D721Med (cell line): ENCODE measurements at places on chromosomes 11 and 22.
A peak's percentile ranks its signal among the peaks of the same experiment; 100 is the strongest.

DNA sequence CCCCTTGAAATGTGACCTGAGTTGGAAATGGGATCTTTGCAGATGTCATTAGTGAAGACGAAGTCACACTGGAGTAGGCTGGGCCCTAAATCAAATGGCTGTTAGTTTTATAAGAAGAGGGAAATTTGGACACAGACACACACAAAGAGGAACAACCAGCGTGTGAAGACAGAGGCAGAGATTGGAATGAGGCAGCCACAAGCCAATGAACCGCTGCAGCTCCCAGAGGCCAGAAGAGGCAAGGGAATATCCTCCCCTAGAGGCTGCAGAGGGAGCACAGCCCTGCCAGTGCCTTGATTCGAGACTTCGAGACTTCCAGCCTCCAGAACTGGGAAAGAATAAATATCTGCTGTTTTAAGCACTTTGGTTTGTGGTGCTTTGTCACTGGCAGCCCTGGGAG is 484.5 kb downstream of the MN1 start:
- no peak for DNase-seq

- peak; percentile 39 for DNase-seq
Observed at GRCh38 chr22:41576877-41577276, 12.8 kb downstream of the PMM1 start.

DNA sequence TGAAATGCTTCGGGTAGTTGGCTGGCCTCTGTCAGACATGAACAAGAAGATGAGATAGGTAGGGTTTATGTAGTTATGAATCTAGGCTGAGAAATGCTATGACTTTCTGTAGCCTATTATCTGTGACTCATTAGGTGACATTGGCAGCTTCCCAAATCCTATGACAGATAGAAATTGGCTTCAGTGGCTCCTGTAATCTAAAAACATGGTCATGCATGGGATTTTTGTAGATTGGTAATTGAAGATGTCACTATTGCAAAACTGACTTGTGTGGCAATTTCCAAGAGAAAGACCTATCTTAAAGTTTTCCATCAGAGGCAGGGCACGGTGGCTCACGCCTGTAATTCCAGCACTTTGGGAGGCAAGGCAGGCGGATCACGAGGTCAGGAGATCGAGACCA is 29.4 kb upstream of the GRIK4 start:
- DNase-seq, result no peak

- DNase-seq, result no peak
Observed at GRCh38 chr11:115279813-115280761, 224.1 kb downstream of the CADM1 start.

- no peak for DNase-seq
Observed at GRCh38 chr22:36257948-36258670, 5.2 kb downstream of the APOL1 start.

- no peak for DNase-seq
Observed at GRCh38 chr11:41119484-41119883, 340.0 kb downstream of the LRRC4C start.

DNA sequence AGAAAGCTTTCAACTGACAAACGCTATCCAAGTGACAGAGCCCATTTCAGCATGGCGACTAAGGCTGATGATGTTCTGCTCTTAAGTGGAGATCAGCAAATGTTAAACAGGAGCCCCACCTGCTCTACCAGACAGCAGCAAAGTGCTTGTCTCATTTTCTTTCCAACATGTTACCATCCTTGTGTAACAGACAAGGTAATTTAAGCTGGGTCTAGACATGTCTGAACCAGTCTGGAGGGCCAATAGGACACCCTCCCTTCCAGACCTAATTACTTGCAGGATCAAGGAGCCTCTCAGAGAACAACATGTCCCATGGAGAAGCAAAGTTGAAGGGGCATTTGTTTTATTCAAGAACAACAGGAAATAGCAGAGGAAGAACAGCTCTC is 3.9 kb upstream of the LMO2 start:
- DNase-seq, result no peak

DNA sequence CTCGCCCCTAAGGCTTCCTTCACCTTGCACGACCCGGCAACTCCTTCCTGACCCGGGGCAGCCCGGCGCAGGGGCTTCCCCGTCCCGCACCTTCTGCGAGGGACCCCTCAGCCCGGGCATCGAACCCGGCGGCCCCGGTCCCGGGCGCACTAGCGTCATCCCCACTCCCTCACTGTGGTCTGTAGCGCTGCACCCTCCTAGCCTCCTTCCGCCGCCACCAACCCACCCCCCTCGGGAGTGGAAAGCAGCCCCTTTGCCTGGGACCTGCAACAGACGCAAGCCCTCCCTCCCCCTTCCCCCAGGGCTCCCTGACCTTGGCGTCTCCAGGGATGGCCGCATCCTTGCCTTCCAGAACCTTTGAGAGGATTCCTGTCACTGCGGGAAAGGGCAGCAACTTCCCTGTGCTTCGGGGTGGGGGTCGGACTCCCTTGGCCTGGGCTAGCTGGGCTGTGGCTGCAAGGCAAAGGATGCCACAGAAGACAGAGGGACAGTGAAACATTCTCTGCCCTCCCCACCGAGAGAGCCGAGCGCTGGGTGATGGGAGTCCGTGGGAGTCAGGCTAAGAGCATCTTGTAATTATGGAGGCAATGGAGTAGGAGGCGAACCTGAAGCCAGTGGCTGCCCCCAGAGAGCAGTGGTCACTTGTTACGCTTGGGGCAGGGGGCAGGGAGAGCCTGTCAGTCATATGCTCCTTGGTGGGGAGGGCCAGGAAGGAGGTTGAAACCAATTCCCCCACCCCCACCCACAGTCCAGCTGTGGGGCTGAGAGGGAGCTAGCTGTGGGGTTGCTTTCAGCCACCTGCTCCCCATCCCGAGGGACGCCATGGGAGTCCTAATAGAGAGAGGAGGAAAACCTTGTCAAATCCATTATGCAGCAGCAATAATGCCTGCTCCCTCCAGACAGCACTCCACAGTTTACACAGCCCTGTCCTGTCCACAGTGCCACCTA is 920 bp downstream of the TMEM132A start:
- peak; percentile 47 for DNase-seq

DNA sequence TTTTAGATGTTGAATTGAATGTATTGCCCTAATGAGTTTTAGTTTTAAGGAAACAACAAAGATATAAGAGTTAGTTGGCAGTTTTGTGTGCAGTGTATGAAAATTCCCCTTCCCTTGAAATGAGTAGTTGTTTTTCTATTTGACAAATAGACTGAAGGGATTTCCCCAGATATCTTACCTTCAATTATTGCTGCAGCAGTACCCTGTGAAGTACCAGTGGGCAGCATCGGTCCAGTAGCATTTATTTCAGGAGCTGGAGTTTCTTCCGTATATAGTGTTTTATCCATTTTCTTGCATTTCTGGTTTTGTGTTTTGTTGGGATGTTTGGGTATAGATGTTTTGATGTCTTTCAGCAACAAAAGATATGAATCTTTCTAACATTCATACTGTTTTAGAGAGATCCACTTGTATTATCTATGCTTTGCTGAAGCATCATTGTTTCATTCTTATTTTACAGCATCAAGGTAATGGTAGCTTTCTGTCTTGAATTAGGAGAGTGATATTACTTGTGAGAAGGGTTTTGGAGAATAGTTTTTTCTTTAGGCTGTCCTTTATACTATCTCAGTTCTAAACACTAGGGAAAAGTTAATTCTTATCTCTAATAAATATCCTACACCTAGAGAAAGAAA is 7.4 kb downstream of the KMT2A start:
- no peak for DNase-seq

GRCh38 chr11:74249496-74249895 is 61.9 kb downstream of the P4HA3 start:
- no peak for DNase-seq

DNA sequence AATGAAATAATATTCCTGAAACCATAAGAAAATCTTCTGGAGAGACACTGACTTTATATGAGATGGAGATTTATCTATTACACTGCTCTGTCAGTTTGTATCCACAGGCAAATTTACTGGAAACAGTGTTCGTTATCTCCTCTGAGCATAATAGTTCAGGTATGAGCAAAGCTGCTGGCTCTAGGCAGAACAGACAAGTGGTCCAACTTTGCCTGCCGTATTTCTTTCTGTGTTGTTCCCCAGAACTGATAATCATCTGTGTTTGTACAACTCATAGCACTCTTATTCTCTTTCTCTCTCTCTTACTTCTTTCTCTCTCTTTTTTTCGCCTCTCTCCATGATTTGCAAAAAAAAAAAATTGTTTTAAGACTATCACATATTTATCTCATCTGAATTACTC is 623.8 kb upstream of the CHORDC1 start:
- DNase-seq, result no peak

- no peak for DNase-seq
Observed at GRCh38 chr22:50034126-50035081, 21.8 kb upstream of the IL17REL start.

DNA sequence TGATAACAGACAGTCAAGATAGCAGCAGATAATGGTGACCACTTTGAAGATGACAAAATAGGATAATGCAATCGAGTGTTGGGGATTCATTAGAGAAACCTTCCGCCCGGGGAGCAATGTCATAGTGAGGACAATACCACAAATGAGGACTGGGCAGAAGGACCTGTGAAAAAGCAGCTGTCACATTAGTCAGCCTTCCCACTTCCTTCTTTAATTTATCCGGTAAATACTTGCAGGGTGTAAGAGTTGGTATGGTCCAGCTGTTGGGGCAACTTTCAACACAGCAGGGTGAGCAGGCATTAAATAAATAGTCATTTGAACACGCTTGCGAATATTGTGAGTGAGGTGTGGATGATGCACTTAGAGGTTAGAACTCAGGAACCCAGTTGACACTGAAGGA is 132.5 kb upstream of the KIRREL3 start:
- DNase-seq, result no peak

- no peak for DNase-seq
Observed at GRCh38 chr11:35390737-35391682, 28.3 kb downstream of the SLC1A2 start.

- no peak for DNase-seq
Observed at GRCh38 chr11:2777386-2777785, 77.6 kb upstream of the KCNQ1OT1 start.

- DNase-seq, result no peak
Observed at GRCh38 chr11:65742353-65742752, 21.8 kb upstream of the RNASEH2C start.

GRCh38 chr22:44224166-44224565 is 43.4 kb downstream of the PARVG start:
- DNase-seq, result no peak

- DNase-seq, result no peak
Observed at GRCh38 chr11:129960216-129961214, 42.1 kb downstream of the PRDM10 start.

GRCh38 chr11:109046284-109046992 is 375.6 kb upstream of the C11orf87 start:
- no peak for DNase-seq

- DNase-seq, result no peak
Observed at GRCh38 chr11:127693686-127694085, 693.1 kb upstream of the KIRREL3 start.

- DNase-seq, result no peak
Observed at GRCh38 chr11:44190883-44191230, 95.4 kb downstream of the EXT2 start.

DNA sequence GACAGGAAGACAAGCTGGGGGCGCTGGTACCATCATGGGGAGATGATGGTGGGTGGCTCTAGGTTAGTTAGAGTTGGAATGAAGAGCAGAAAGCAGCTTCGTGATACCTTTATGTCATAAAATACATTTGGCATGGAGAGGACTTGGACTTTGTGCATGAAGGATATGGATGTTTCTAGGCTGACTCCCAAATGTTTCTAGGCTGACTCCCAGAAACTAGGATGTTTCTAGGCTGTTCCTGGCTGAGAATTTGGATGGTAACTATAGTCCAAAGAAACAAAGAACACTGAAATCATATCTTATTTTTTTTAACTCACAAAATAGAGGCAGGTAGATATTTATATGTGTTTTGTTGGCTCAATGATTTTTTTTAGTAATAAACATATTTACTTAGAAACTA is 89.4 kb upstream of the VPREB1 start:
- no peak for DNase-seq

DNA sequence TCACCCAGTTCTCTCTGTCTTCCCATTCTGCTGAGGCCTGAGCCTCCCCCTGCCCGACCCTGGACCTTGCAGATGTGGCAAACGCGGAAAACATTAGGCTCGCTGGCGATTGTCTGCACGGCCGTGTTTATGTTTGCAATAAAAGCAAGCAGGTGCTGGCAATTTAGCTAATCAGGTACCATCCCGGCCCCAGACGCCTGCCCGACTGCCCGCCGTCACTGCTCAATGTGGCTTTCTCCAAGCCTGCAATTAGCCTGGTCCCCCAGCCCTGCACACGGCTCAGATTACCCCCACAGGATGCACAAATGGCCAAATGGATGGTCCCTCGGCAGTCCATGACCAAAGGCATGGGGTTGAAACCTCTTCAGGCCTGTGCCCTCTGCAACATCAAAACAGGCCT is 259.7 kb downstream of the MN1 start:
- DNase-seq, result no peak

DNA sequence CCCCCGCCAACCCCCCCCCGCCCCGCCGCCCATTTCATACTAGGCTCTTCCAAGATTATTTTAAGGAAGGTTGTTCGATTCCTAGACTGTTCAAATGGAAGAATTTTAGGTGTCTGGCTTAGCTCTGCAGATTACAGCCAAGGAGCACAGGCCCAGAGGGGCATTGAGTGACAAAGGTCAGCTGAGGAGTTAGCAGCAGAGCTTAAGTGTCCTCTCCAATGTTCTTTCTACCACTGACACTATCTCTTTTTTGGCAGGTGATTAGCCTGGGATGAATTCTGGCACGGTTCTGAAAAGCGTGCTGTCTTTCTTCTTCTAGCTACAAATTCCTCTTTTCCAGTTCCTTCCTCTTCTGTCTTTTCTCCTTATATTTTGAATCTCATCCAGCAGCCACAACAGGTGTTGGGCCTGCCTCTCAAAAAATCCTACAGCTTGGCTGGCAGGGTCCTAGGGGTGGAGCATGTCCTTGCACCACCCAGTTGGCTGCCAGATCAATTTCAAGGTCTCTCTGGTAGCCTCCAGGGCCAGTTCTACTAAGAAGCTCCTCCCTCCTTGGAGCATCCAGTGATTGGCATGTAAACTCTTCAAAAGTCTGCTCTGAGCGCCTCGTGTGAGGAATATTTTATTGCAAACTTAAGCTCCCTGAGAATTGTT is 23.0 kb downstream of the KCNE3 start:
- no peak for DNase-seq

GRCh38 chr11:36271794-36272407 is 17.3 kb downstream of the COMMD9 start:
- DNase-seq, result no peak

- DNase-seq, result no peak
Observed at GRCh38 chr22:27185760-27186302, 528.4 kb downstream of the MIAT start.

GRCh38 chr11:60995798-60996197 is 24.3 kb downstream of the CD6 start:
- no peak for DNase-seq

DNA sequence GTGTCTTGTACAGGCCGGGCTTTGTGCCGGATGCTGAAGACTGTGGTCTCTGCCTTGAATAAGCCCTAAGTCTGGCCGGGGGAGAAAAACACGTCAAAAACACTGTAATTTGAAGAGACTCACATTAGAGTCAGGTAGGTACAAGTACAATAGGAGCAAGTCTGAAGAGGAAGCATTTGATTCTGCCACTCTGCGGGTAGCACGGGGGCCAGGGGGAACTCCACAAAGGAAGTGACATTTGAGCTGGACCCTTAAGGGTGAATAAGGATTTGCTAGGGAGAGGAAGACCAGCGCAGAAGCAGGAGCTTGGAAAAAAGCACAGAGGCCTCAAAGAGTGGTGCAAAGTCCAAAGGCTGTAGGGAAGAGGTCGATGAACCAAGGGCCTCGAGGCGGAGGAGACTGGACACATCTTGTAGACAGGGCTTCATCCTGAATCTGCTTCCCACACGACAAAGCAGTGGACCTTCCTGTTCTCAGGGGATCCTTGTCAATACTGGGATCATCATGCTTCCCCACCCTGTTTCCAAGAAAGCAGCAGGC is 38.7 kb downstream of the BUD13 start:
- DNase-seq, result no peak
